ENCODE measurements at places on chromosomes 5 and 9.

- DNase-seq, result no peak
Observed at GRCh38 chr9:123691765-123692303, 238.1 kb downstream of the DENND1A start.

DNA sequence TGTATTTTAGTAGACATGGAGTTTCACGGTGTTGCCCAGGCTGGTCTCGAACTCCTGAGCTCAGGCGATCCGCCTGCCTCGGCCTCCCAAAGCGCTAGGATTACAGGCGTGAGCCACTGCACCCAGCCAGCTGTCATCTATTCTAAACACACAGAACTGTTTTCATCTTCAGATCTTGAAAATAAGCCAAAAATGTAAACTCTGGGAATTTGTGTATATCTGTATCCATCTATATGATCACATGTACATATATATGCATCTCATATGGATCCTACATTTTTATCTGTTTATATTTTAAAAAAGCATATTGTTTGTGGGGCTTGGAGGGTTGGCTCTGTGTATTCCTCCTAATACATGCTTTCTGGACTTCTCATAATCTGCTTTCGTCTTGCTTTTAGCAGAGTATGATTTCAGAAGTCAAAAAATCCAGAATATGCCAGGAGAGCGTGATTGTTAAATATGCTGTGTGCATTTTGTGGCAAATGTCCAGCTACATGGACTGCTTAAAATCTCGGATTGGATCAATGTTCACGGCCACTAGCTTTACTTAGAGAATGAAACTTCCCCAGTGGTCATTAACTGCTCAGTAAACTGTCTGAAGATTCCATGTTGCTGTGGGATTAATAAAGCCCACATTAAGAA lies 274.4 kb upstream of the IRX1 start:
- peak; percentile 24 for DNase-seq

GRCh38 chr9:32200241-32200640 lies 184.2 kb upstream of the ACO1 start:
- no peak for DNase-seq

- no peak for DNase-seq
Observed at GRCh38 chr9:38372762-38373619, 19.5 kb upstream of the ALDH1B1 start.

- peak; percentile 15 for DNase-seq
Observed at GRCh38 chr9:93343663-93344062, 107.8 kb upstream of the FAM120A start.

DNA sequence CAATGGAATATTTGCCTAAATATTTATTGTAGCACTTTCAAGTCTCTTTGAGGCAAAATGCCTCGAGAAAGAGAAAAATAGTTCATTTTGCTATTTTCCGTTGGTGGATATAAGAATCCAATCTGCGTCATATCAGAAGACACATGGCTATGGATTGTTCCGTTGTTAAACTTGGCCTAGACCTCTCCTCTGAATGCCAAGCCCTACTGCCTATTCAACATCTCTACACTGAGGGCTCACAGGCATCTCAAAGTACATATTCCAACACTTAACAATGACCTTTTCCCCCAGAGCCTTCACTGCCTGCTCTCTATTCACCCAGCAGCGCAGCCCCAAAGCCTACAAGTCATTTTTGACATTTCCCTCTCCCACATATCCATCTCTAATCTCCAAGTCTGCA lies 350.1 kb downstream of the GLIS3 start:
- peak; percentile 75 for DNase-seq

- DNase-seq, result no peak
Observed at GRCh38 chr5:172113036-172113435, 75.0 kb downstream of the STK10 start.

- DNase-seq, result no peak
Observed at GRCh38 chr5:78727786-78728761, 79.5 kb upstream of the LHFPL2 start.

DNA sequence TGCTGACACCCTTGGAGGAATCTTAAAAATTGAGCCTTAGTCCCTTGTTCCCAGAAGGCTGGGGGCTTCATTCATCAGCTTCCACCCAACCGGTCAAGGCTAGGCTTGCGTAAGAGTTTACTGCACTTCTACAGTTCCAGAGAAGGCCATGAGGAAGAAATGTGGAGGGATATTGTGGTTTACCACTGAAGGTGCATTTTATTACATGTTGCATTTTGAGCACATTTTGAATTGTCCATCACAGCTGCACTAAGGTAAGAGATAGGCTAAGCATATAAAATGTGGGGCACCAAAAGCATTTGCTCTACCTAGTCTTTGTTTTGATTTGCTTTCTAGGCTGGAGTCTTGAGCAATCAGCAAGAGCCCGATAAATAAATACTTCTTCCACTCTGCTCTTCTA lies 167.1 kb upstream of the PAPPA start:
- DNase-seq, result no peak

- DNase-seq, result no peak
Observed at GRCh38 chr5:61626639-61627282, 294.7 kb downstream of the ZSWIM6 start.

DNA sequence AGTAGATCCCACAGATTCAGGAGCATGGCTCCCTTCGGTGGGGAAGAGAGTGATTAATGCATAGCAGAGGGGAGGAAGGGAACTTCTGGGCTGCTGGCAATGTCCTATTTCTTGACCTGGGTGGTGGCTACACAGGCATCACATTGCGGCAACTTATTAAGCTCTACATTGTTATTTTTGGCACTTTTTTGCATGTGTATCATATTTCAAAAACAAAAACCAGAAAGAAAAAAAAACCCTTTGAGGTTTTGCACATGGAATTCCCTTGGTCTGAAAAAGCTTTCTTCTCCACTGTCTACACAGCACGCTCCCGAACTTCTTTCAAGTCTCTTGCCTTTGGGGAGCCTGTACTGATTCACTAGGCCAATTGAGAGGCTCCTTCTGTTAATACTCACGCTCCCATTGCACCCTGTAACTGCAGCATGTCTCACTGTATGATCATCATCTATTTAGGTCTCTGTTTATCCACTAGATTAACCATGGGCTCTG lies 25.1 kb downstream of the CEMIP2 start:
- DNase-seq, result no peak

DNA sequence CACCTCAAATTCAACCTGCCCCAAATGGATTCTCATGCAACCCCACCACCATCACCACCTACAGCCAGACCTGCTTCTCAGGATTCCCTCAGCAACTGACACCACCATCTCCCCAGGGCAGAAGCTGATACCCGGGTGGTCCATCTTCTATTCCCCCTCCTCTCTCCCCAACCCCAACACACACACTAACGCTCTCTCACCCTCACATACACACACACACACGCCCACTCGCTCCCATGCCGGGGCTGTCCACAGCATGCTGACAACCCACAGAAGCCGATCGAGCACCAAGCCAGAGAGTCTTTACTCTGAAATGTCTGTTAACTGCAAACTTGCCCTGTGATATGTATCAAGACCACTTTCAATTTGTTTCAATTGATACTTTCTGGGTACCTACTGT lies 28.4 kb downstream of the B4GALT1 start:
- no peak for DNase-seq

GRCh38 chr9:127856094-127856728 lies 1.8 kb upstream of the ENG start:
- DNase-seq, result no peak

GRCh38 chr5:59746241-59746765 lies 147.2 kb downstream of the PDE4D start:
- DNase-seq, result peak; percentile 47

DNA sequence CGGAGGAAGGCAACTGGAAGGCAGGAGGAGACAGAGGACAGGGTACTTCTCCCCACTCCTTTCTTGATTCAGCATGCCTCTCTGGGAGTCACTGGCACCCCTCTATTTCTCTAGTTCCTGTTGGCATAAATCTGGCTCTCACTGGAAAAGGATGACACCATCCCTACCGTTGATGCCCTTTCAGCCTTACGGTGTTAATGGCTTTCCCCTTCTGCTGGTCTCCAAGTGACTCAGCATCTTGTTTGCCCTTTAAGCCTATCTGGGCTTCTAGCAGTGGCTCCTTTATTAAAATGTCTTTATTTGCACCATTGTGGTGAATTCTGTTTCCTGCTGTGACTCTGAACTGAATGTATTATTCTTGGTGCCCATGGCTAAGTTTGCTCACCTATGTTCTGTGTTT lies 227.3 kb upstream of the GLRA1 start:
- DNase-seq, result no peak

- DNase-seq, result no peak
Observed at GRCh38 chr9:127058645-127059021, 63.8 kb downstream of the ANGPTL2 start.

- DNase-seq, result no peak
Observed at GRCh38 chr9:126290871-126291270, 35.8 kb upstream of the MVB12B start.

- DNase-seq, result no peak
Observed at GRCh38 chr5:40879163-40879942, 29.9 kb upstream of the C7 start.

GRCh38 chr9:137666955-137667670 lies 48.3 kb downstream of the EHMT1 start:
- DNase-seq, result peak; percentile 17

GRCh38 chr5:146825033-146825432 lies 53.5 kb downstream of the PPP2R2B start:
- DNase-seq, result peak; percentile 84

GRCh38 chr5:121968910-121969607 lies 7.3 kb downstream of the SRFBP1 start:
- DNase-seq, result peak; percentile 84

DNA sequence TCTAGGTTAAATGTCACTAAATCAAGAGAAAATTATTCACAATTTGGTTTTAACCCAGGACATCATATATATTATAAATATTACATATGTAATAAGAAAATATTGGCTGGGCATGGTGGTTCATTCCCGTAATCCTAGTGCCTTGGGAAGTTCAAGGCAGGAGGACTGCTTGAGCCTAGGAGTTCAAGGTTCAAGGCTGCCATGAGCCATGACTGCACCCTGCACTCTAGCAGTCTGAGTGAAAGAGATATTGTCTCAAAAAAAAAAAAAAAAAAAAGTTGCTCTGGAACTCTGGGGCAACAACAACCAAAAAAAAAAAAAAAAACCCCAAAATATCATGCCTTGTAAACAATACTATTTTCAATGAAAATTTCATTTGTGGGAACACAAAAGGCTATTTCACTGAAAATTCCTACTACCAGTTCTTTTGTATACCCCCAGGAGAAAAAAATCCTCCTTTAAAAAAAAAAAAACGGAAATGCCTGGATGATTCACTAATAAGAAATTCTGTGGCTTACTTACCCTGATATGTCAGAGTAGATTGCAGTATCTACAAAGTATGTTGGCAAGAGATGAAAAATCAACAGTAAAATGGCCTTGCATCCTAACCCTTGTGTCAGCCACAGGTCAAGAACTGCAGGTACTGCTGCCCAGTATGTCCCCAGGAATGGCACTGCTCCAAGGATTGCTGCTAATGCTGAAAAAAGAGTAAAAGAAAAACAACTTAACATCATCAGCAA lies 22.6 kb upstream of the CTNNAL1 start:
- no peak for DNase-seq

DNA sequence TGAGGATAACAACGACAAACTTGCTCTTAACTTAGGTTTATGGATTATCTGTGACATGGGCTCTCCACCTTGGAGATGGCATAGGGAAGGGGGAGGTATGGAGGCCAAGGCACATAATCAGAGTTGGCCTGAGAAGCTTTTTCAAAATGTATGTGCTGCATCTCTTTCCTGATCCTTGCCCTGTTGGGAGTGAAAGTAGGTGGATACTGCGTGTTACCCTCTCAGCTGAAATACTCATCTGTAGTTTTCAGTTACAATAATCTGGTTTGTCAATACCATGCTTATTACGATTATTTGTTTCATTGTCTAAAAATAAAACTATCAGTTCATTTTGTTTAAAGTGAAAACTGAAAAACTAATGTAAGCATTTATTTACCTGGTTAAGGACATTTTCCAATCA lies 86.7 kb downstream of the SLC44A1 start:
- DNase-seq, result no peak

GRCh38 chr5:163244445-163244987 lies 192.9 kb upstream of the CCNG1 start:
- no peak for DNase-seq

DNA sequence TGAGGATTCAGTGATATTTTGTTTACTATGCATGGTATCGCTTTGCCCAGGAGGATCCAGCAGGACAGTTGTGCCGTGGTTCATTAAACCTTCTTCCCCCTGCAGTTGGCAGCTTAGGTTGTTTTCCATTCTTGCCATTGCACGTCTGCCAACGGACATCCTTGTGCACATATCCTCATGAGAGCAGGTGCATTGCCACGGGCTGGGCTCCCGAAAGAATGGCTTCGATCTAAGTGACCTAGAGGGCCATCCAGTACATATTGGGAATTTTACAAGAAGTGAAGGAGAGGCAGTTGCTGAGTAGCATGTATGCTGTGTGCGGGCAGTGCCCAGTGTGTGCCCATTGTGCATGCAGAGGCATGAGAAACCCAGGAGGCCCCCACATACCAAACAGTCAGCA lies 22.1 kb downstream of the HRH2 start:
- DNase-seq, result no peak

DNA sequence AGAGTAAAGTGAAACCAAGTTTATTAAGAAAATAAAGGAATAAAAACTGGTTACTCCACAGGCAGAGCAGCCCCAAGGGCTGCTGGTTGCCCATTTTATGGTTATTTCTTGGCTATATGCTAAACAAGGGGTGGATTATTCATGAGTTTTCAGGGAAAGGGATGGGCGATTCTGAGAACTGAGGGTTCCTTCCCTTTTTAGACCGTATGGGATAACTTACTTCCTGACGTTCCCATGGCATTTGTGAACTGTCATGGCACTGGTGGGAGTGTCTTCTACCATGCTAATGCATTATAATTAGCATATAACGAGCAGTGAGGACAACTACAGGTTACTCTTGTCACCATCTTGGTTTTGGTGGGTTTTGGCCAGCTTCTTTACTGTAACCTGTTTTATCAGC lies 323.9 kb upstream of the PTGER4 start:
- DNase-seq, result no peak

GRCh38 chr5:178474562-178475184 lies 115.5 kb downstream of the COL23A1 start:
- DNase-seq, result no peak

DNA sequence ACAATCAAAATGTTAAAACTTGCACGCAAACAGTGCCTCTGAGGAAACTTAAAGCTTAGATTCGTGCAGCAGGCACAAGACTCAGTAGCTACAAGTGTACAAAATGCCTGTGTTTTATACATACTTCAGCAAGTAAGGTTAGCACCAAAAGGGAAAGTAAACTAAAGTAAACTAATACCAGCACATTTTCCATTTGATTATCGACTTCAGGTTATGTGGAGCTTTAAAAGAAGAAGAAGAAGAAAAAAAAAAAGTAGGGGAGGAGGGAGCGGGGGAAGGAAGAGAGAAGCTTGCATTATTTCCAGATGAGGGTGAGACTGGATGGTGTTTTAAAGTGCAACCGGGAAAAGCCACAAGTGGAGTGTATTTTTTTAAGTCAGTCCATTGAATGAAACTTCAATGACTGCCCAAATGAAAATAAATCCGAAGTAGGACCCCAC lies 596 bp upstream of the ADAMTS6 start:
- DNase-seq, result no peak
